ENCODE measurements at places on chromosomes 4 and X.

GRCh38 chr4:140019619-140020347, 134.2 kb downstream of the MAML3 start:
- no peak for DNase-seq

GRCh38 chr4:152458801-152459302, 77.0 kb downstream of the FBXW7 start:
- DNase-seq: peak; percentile 49

GRCh38 chrX:20438871-20439526, 172.3 kb upstream of the RPS6KA3 start:
- DNase-seq: no peak

GRCh38 chrX:53039236-53039635, 9.4 kb upstream of the GPR173 start:
- no peak for DNase-seq

- DNase-seq: no peak
Observed at GRCh38 chrX:10121787-10122186, 35.0 kb upstream of the CLCN4 start.

GRCh38 chr4:113756005-113756410, 5.5 kb downstream of the CAMK2D start:
- DNase-seq: peak; percentile 7

- DNase-seq: peak; percentile 91
Observed at GRCh38 chr4:54942721-54943120, 182.7 kb downstream of the KDR start.

- DNase-seq: no peak
Observed at GRCh38 chrX:121504153-121504552, 456.7 kb downstream of the GLUD2 start.

- DNase-seq: peak; percentile 43
Observed at GRCh38 chrX:80578517-80579105, 158.4 kb downstream of the TENT5D start.

- DNase-seq: no peak
Observed at GRCh38 chr4:42643685-42644084, 13.2 kb downstream of the ATP8A1 start.

- DNase-seq: no peak
Observed at GRCh38 chrX:117508021-117508420, 608.6 kb downstream of the KLHL13 start.

- no peak for DNase-seq
Observed at GRCh38 chr4:181957088-181957487, 286.1 kb upstream of the TENM3 start.

DNA sequence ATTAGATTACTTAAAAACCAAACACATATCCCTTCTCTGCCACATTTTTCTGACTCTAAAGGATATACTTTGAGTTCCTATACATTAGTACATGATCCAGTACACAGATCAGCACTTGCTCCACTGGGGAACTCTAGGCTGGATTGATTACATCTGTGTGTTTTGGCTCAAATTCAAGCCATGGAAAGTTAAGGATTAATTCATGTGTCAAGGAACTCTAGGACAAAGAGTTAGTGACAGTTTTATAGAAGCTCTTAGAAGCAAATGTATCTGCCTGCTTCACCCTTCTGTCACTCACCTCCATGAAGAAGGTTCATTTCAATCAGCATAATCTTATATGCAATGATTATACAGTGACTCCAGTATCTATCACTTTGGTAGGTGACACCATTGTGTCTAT, 43.2 kb downstream of the SCFD2 start:
- no peak for DNase-seq

DNA sequence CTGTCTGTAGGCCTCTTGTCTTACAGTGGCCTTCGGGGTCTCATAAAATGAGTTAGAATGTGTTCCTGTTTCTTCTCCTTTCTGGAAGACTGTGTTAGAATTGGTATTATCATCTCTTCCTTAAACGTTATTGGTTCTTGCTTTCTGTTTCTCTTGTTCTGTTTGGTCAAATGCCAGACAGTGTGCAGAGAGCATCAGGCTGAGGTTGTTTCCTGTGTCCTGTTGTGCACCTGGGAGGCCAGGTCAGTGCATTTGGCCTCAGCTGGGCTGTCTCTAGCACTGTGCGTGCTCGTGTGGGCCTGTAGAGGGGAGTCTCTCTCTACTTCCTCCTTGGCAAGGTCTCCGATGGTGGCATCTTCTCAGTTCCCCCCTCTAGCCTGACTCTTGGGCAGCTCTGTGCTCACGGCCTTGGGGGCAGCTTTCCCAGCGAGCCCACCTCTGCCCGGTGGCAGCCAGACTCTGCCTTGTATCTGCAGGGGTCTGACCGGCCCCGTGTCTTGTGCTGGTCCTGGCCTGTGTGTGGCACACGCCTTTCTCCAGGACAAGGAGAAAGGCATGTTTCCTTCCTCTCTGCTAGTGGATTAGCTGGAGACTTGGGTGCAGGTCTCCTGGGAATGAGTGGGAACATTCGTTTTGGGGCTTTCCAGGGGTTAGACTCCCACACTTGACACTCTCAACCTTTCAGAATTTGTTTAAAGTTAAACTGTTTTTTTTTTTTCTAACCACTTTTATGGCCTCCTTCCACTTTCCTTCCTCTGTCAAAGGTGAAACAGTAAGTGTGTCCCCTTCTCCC, 62.3 kb downstream of the FAM193A start:
- DNase-seq: peak; percentile 74

GRCh38 chr4:680551-680927, 6.2 kb downstream of the MYL5 start:
- DNase-seq: no peak

DNA sequence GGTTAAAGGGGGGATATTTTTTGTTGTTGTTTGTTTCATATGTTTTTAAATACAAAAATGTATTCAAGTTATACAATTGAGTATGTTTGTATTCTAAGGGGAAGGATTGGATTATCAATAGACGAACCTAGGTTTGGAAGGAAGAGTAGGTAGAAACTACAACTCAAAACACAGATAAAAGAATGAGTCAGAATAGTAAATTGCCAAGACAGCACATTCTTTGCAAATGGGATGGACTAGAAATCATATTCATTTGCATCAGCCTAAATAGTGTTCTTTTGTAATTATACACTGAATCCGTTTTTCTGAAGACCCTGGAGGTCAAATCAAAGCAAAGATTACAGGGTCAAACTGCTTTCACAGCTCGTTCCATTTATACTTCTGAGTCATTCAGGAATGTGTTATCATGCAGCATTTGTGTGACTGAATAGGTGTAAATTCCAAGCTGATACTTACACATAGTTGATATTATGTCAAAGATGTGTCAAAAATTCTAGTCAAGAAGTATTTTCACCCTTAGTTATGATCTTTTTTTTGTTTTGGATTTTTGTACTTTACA, 273.3 kb upstream of the FAT4 start:
- DNase-seq: no peak

- peak; percentile 9 for DNase-seq
Observed at GRCh38 chr4:133355633-133356032, 206.5 kb downstream of the PCDH10 start.

DNA sequence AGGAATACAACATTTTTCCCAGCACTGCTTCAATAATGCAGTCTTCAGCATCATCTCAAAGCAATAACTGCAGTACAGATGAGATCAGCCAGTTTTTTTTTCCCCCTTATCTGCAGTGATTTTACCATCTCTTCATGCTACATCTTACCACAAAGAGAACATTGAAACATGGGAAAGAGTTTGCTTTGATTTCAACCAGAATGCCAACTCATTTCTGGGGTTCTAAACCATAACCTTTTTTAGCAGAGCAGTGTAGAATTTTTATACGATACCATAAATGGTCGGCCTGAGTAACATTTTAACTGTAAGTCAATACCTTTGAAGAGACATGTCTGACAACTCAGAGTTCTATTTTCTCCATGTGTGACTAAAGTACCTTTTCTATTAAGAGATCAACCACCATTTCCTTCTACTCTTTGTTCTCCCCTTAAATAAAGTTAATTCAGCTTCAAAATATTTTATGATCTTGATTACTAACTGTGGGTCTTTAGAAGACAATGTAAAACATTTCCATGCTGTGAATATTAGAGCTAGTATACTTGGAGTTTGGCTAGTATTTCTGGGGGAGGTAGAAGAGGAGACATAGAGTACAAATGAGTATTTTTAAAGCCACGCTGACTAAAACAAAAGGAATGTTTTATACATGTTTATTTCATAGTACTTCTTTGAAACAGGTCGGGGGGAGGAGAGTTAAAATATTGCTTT, 69.1 kb downstream of the TET2 start:
- no peak for DNase-seq

- peak; percentile 8 for DNase-seq
Observed at GRCh38 chrX:49876750-49877149, 2.5 kb upstream of the USP27X start.

- DNase-seq: no peak
Observed at GRCh38 chr4:6111354-6111960, 88.9 kb downstream of the JAKMIP1 start.

- peak; percentile 63 for DNase-seq
Observed at GRCh38 chr4:70559211-70559830, 32.7 kb upstream of the AMBN start.

- DNase-seq: peak; percentile 63
Observed at GRCh38 chr4:978957-979701, 5.8 kb upstream of the DGKQ start.

DNA sequence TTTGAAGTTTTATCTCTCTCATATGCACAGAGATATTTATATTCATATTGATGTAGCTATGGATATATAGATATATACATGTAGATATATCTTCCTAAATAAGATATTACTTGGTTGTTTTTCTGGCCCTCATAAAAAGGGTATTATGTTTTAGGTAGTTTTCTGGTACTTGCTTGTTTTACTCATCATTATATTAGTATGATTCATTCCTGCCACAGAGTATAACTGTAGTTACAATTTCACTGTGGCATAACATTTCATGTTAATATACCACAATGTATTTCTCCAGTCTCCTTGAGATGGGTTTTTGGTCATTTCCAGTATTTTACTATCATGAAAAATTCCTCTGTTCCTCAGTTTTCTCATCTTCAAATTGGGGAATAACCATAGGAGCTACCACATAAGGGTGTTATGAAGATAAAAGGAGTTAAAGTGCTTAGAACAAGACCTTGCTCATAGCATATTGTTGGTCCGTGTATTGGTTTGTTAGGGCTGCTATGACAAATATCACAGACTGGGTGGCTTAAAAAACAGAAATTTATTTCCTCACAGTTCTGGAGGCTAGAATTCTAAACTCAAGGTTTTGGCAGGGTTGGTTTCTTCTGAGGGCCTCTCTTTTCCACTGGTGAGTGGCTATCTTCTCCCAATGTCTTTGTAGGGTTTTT, 129.7 kb downstream of the TMEM164 start:
- DNase-seq: no peak

- peak; percentile 91 for DNase-seq
Observed at GRCh38 chr4:52711834-52712250, 39.4 kb downstream of the ERVMER34-1 start.

- DNase-seq: no peak
Observed at GRCh38 chr4:70337886-70338420, 3.2 kb downstream of the CABS1 start.

DNA sequence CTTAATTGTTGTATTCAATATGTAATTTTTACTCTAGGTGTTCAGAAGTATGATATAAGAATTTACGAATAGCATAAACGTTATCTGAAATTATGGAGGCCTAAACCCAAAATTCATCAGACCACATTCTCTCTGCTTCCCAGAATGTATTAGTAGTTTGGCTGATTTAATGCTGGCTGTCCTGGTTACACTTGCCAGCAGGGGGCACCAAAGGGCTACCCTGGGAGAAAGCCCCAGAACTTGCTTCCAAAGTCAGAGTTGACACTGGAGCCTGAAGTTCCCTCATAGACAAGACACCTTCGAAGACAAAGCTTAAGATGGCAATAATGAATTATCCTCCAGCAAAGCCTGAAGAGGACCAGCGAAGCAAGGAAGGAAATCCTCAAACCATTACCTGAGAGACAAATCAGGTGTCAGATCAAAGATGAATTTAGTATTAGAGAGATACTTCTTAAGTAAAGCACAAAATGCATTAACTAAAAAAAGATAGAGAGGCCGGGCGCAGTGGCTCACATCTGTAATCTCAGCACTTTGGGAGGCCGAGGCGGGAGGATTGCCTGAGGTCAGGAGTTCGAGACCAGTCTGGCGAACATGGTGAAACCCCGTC, 11.3 kb upstream of the ANOS1 start:
- DNase-seq: peak; percentile 22

GRCh38 chr4:87306056-87306455, 16.6 kb downstream of the HSD17B13 start:
- DNase-seq: no peak

- no peak for DNase-seq
Observed at GRCh38 chrX:38654302-38654701, 93.0 kb downstream of the TSPAN7 start.

- DNase-seq: no peak
Observed at GRCh38 chr4:78186597-78187543, 129.7 kb downstream of the FRAS1 start.

DNA sequence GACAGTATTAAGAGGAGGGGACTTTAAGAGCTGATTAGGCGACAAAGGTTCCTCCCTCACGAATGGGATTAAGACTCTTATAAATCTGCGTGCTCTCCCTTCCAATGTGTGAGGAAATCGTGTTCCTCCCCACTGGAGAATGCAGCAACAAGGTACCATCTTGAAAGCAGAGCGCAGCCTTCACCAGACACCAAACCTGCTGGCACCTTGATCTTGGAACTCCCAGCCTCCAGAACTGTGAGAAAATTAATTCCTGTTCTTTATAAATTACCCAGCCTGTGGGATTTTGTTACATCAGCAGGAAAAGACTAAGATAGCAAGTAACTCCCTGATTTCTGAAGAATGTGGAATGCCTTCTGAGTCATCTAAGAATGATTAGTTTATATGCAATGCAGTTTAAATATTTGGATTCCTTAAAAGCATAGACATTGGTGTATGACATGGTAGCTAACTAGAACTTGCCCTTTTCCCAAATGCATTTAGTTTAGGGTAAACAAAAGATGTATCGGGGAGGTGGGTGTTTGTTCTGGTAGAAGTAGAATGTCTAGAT, 86.1 kb downstream of the USP46 start:
- no peak for DNase-seq
